ENCODE measurements at places on chromosomes 1 and 21.

- peak; percentile 30 for DNase-seq
Observed at GRCh38 chr1:17239420-17239819, 9.5 kb upstream of the PADI3 start.

DNA sequence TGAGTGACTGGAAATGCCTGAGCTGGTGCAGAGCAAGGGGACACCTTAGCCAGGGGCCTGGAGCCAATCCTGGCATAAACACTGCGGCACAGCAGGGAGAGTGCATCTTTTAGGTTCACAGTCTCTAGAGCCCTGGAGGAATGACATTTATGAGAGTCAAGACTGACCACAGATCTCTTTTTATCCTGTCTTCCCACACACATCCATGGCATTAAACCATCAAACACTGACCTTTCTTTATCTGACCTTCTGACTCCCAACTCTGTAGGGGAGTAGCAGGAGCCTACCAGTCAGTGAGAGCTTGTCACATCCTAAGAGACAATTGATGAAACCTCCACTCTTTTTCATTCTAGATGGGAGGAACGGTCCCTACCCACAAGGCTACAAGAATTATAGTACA lies 7.9 kb downstream of the CD34 start:
- no peak for DNase-seq

DNA sequence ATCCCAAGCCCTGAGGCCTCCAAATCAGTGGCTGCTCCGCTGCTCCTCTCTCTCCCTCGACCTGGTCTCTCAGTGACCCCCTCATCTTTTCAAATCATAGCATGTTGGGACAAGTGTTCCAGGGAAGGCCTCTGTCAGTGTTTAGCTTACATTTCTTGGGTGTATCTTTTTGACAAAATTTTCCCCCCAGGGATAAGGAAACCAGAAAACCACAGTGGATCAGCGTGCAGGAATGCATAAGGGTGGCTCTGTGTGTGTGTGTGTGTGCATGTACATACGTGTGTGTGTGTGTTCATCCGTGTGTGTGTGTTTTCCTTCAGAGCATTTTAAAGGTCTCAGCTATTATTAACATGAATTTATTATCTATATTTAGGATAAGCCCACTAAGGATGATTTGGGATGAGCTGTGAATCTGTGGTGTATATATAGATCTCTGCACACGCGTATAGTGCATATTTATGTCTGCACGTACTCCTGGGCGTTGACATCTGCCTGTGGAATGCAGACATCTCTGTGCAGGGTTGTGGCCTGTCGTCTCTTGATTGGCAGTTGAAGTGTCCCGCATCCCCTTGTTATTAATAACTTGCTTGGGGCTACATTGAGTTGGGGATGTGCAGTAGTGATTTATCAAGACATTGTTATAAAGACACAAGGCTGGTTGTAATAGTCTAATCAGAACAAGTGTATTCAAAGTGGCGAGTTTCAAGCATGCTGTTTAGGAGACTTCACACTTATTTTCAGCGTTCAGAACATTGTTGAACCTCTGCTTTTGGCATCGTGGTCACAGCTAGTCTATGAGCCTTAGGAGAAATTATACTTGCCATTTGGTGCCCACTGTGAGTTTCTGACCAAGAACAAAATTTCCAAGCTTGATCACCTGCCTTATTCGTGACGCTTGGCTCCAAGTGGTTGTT lies 55.6 kb downstream of the GALNT2 start:
- DNase-seq = no peak

DNA sequence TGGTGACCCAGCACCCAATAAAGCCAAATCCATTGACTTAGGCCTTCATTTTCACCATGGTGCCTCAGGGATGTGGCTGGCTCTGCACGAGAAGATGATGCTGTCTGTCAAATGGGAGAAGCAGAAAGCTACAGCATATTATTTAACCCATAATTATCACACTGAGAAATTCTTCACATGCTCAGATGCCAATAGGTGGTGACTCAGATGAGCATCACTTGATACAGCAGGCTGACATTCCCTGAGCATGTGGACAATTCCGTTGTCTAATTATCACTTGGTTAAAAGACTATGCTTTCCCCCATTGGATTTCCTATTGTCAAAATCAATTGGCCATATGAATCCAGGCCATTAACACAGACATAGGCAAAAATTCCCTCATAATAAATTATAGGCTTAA lies 44.0 kb upstream of the HSD3B1 start:
- no peak for DNase-seq

- DNase-seq = no peak
Observed at GRCh38 chr1:23798662-23799142, 1.9 kb downstream of the GALE start.

DNA sequence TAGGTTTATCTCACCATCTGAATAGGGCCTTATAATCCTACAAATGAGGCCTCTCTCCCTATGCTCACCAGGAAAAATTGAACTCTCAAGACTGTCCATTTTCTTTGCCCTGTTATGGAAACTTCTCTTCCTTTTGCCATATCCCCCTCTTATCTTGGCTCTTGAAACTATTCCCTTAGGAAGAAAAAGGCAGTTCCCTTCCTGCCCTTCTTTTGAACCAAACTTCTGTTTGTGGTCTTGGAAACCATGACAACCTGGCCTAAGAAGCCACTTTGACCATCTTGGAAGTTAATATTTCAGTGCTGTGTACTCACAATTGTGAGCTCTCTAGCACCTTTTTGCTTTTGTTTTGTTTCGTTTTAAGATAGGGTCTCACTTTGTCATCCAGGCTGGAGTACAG lies 40.0 kb downstream of the ATP2B4 start:
- DNase-seq = no peak

- no peak for DNase-seq
Observed at GRCh38 chr1:25472471-25472870, 41.8 kb downstream of the MACO1 start.

- no peak for DNase-seq
Observed at GRCh38 chr1:76680651-76681050, 186.6 kb upstream of the ST6GALNAC5 start.

- no peak for DNase-seq
Observed at GRCh38 chr1:6263716-6264115, 2.8 kb upstream of the GPR153 start.

GRCh38 chr1:35856964-35857363 lies 26.0 kb upstream of the AGO1 start:
- DNase-seq = no peak

- no peak for DNase-seq
Observed at GRCh38 chr1:50091068-50091467, 17.7 kb upstream of the ELAVL4 start.

DNA sequence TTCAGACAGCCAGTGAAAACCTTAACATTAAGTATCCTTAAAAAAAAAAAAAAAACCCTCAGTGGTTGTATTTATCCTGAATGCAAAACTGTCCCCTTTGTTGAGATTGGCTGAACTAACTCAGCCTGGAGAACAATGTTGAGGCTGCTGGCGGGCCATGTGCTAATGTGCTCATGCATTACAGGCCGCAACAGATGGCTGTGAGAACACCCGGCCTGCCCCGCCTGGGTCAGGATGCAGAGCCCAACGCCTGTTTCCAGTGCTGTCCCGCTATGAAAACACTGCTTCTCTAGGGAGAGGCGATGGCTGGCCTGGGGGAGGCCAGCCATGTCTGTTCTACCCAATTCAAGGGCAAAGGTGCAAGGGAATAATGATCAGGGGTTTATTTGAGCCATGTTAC lies 13.8 kb downstream of the OLIG2 start:
- peak; percentile 9 for DNase-seq

- DNase-seq = no peak
Observed at GRCh38 chr1:53732409-53732808, 6.6 kb downstream of the GLIS1 start.

DNA sequence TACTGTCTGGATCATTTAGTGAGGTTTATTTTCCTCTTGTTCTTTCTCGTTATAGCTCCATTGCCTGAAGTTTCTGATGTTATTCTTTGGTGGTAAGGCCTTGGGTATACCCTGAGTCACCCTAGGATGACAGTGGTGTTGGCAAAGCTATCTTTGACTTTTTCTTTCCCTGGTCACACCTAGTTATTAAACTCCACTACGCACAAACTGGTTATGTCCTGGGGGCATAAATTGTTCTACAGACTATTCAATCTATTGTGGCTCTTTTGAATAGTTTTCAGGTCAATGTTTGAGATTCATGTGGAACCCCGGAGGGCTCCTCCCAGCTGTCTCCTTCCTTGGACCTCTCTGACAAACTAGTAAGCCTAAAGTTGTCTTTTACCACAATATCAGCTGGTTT lies 157.7 kb downstream of the SLC35F3 start:
- no peak for DNase-seq

DNA sequence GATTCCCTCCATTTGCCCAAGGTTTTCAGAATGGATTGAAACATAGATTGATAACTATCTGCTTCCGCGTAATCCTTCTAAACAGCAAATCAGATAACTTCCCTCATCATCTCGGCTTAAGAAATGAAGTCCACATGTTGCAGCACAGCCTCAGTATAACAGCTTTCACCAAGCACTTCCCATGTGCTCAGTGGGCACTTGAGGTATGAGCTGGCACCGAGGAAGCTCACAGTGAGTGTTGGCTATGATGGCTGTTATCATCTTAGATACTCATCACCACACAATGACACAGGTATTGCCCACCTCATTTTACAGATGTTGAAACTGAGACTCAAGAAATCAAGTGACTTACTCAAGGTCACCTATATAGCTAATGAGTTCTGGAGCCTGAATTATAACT lies 43.2 kb downstream of the RCSD1 start:
- no peak for DNase-seq

DNA sequence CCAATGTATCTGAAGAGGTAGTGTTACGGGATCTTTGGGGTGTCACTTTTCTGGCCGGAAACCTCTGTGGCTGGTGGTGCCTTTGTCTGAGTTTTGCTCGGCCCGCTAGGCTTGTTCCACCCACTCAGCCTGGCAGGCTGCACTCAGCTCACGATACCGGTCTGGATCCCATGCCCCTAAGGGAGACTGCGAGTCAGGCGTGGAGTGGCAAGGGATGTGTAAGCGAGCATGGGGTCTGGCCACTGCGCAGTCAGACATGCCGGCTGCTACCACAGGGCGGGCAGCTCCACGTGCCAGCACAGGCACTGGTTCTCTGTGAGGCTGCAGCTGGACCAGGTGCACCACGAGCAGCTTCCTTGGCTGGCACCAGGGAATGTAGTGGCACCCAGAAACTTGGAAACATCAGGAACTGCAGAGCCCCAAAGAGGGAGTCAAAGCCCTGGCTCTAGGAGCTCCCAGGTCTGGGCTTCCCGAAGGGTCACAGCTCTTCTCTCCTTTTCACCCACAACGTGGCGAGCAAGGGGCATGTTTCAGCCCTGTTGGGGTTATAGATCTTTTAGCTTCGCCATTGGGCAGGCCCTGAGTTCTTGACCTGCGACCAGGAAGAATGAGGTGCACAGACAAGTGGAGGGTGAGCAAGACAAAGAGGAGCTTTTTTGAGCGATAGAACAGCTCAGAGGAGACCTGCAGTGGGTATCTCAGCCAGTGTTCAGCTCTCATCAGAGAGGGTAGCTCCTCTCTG lies 23.8 kb upstream of the LRRC8C start:
- DNase-seq = no peak

DNA sequence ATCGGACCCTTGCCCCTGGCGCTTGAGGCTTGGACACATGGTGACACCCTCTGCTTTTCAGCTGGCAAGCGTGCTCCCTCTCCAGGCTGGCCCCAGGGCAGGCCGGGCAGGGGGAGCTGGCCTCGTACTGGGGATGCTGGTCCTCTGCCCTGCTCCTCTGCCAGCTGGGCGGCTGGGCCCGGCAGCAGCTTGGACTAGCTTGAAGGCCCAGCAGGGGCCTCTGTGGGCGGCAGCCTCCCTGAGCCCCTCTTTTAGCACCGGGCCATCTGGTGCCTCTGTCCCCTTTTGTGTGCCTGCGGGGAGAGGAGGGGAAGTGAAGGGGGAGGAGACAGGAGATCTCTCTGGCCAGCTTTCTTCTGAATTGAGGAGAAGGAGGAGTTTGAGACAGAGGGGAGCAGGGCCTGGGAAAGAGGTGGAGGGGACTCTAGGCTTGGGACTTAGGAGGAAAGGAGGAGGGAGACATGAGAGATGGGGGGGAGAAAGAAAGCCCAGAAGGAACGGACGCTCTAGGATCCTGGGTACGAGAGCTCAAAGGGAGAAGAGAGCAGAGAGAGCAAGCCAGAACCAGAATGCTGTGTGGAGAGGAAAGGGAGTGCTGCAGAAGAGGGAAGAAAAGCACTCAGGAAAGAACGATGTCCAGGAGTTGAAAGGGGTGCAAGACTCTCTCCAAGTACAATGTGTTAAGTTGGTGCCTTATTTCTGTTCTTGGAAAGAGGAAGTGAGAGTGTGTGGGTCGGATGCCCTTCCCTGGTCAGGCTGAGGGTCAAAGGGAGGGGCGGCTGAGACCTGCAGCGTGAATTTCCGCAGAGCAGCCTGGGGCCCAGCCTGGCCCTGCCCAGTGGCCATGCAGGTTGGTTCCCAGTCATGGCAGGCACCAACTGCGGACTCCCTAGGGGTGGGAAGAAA lies 40.3 kb downstream of the IER5 start:
- DNase-seq = no peak

DNA sequence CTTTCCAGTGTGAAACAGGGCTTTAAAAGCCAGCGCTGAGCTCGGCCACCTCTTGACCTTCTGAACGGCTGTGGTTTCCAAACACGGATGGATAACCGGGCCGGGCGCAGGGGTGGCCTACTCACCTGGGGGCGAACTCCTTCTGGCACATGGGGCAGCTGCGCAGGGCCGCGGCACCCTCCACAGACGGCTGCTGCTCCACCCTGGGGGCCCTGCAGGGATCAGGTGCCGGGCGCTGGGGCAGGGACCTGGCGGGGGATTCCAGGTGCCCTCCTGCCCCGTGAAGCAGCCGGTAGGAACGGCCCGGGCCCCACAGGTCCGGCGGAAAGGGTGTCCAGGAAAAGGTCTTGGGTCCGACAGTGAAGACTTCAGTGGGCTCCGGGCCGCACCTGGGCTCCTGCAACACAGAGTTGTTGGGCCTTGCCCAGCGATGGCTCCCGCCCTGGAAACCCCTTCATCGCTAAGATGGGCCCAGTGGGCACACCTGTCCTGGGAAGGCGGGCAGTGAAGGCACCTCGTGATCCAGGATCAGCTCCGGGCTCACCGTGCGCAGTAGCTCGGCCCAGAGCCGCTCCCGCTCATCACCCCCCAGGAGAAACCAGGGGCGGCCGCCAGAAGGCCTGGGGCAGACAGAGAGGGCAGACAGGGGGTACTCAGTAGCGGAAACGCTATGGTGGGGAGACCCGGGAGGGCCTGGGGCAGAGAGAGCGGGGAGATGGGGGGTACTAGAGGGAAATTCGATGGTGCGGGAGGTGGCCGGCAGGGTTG lies 874 bp downstream of the FAAP20 start:
- DNase-seq = no peak

- DNase-seq = no peak
Observed at GRCh38 chr1:6200188-6200809, 904 bp upstream of the RPL22 start.

- DNase-seq = no peak
Observed at GRCh38 chr1:30879126-30879786, 29.3 kb downstream of the SDC3 start.

GRCh38 chr1:89692601-89693521 lies 59.9 kb downstream of the LRRC8C start:
- DNase-seq = no peak

GRCh38 chr1:44328671-44329416 lies 26.2 kb downstream of the ERI3 start:
- DNase-seq = no peak

- no peak for DNase-seq
Observed at GRCh38 chr1:52506920-52507546, 45.9 kb downstream of the TUT4 start.

GRCh38 chr1:99348397-99349132 lies 84.3 kb downstream of the PLPPR4 start:
- no peak for DNase-seq
